ENCODE measurements at places on chromosomes 7 and 10.

DNA sequence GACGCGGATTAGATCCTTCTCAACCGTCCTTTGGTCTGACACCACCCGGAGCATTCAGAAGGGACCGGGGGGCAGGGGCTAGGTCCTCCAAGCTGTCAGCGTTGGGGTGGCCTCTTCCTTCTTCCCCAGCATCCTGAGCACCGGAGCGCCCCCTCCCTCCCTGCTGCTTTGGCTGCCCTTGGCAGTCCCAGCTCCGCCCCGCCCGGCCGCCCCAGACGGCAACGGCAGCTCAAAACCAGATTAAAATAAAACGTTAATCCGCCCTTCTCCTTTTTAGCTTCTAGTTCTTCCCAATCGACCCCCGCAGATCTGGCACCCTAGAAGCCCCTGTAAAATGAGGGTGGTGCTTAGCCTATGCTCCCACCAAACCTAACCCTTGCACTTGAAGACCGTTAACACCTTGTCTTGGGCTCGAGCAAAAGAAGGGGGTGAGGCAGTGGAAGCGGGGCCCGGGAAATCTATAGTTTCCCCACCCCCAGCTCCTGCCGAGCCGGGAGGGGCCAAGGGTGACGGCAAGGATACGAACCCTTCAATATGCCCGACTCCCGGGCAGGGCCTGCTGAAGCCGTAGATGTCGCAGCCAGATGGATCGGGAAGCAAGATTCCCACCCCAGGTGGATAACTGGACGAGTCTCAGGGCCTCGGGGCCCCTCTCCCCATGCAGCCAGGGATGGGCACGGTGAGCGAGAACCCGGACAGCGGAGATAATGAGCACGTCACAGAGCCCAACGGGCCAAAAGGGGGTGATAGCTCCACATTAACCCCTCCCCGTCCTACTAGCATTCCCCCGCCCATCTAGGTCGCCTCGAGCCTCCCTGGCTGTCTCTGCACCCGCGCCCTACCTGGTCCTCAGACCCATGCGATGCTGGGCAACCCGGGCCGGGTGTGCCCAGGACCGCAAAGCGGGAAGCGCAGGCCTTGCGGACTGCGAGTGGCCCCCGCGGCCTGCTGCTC lies 169.7 kb downstream of the NRF1 start:
- DNase-seq, result no peak

DNA sequence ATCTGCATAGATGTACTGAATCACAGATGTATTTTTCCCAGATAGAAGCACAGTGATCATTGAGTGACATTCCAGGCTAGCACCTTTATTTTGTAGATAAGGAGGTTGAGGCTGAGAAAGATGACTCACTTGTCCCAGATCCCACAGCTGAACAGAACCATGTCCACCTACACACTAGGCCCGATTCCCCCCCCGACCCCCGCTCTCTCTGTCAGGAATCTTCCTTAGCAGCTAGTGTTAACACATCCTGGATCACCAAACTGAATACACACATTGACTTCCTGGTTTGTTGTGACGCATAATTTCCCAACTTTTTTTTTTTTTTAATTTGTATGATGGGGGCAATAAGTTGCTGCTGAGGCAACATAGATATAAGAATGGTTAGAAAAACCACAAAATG lies 5.2 kb downstream of the SFMBT2 start:
- no peak for DNase-seq

- DNase-seq, result no peak
Observed at GRCh38 chr7:137032436-137032835, 164.0 kb downstream of the CHRM2 start.

DNA sequence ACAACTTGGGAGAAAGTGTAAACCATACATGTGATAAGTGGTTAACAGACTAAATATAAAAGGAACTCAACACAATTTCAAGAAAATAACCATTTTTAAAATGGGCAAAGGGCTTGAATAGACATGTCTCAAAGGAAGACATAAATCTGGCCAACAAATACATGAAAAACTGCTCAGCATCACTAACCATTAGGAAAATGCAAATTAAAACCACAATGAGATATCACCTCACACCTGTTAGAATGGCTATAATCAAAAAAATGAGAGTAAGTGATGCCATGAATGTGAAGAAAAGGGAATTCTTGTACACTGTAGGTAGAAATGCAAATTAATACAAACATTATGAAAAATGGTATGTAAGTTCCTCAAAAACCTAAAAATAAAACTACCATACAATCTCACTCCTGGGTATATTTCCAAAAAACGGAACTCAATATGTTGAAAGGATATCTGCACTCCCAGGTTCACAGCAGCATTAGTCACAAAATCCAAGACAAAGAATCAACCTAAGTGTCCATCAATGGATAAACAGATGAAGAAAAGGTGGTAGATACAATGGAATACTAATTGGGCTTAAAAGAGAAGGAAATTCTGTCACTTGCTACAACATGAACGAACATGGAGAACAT lies 5.6 kb downstream of the SNX13 start:
- no peak for DNase-seq

DNA sequence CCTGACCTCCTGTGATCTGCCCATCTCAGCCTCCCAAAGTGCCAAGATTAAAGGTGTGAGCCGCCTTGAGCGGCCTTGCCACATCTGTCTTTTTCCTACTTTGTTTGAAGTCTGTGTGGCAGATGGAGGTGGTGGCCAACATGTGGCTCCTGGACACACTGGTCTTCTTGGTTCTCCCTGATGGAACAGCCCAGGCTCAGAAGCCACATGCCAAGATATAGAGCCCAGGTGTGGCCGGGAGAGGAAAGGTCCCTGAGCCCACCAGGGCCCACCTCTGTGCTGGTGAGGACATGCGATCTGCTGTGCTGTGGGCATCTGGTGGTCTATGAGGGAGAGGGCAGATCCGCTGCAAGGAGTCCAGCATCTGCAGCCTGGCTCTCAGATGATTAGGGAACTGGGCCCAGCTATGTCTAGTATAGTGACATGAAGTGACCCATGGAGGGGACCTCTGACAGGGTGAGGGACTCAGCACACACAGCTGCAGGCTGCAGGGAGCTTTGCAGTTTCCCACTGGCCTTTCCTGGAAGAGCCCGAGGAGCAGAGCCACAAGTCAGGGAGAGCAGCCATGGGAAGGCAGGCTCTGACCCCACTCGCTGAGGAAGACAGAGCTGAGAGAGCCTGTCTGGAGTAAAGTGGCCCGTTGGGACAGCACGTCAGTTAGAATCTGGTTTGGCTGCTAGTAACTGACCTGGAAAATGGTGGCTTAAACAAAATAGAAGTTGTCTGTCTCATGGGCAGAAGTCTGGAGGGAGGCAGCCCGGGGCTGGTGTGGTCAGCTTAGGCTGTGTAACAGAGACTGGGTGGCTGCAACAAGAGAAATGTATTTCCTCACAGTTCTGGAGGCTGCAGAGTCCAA lies 25.9 kb downstream of the ADCY1 start:
- DNase-seq, result no peak

GRCh38 chr10:88651101-88651551 lies 13.1 kb upstream of the LIPF start:
- no peak for DNase-seq

- DNase-seq, result no peak
Observed at GRCh38 chr10:24793648-24794379, 70.1 kb upstream of the ARHGAP21 start.

DNA sequence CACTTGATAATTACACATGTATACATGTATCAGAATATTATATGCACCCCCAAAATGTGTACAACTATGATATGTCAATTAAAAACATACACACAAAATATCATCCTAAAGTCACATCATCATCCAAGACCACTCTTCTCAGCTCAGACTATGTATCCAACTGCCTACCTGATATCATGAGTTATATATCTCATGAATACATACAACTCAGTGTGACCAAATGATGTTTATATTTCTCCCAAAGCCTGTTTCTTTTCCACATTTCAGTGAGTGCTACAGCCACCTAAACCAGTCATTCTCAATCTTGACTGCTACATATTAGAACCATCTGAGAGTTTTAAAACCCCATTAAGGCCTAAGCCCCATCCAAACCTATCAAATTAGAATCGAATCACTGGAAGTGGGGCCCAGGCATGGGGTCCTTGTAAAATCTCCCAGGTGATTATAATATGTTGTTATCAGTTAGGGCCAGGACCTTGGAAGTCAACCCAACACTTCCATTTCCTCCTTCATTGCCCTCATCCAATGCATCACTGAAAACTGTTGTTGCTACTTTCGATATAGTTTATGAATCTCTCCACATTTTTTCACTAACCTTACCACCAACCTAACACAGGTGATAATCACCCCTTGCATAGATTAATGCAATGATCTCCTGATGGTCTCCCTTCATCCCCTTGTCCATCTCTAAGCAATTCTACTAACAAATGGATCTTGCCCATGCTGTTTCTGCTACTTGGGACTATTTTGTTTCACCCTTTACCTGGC lies 53.8 kb upstream of the ITGB8 start:
- no peak for DNase-seq

- DNase-seq, result no peak
Observed at GRCh38 chr7:1572111-1572822, 2.4 kb upstream of the PSMG3 start.

- no peak for DNase-seq
Observed at GRCh38 chr7:72403458-72404076, 8.6 kb downstream of the CALN1 start.

DNA sequence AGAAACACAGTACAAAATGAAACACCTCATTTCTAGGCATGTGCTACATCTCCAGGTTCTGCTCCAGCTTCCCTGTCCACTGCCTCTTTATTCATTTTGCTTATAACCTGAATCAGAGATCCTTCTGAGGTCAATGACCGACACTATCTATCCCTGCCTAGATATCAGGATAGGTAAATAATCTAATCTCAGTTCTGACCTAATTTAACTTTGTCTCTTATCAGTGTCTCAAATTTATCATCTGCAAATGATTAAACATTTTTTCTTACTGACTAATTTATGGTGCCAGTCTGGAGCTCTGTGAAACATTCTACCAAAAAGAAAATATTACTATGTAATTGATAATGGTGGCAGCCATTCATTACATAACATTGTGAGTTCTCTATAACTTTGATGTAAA lies 61.1 kb downstream of the SGCE start:
- no peak for DNase-seq

DNA sequence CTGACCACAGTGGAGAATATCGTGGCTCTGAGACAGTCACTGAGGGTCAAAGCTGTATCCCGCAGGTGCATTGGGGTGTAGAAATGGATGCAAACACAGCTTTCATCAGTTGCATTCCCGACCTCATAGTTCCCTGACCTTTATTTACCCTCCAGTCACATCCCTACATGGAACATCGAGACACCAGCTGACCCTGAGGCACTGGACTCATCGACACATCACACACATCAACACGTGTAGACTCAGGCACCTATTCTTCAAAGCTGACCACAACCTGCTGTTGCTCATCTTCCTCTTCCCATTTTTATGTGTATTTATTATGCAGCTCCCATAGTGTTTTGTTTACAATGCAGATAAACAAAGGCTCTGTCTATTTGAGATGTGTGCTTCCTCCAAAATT lies 396.9 kb upstream of the NRP1 start:
- DNase-seq, result no peak

- DNase-seq, result no peak
Observed at GRCh38 chr7:18693406-18693805, 197.9 kb downstream of the HDAC9 start.

DNA sequence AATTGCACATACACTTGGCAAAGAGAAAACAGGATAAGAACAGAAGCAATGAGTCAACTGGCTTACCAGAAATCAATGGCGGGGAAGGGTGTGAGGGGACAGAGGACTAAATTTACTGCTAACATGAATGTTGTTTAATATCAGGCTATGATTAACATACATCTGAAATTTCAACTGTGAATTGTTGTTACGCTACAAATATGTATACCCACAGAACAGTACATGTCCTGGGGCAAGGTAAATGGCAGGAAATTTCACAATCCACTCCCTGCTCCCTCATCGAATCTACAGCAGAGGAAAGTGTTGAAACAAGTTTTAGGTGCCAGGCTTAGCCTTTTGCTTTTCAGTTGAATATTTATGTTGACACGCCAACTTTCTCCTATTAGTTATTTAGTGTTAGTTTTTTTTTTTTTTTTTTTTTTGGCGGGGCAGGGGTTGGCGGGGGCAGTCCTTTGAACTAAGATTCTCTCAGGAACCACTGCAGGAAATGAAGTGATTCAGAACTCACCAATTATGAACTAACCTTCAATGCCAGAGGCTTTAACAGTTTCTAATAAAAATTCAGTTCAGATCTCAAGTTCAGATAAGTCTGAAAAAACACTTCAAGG lies 99.0 kb downstream of the UBE2H start:
- DNase-seq, result no peak

- no peak for DNase-seq
Observed at GRCh38 chr7:968205-969105, 6.9 kb downstream of the COX19 start.

DNA sequence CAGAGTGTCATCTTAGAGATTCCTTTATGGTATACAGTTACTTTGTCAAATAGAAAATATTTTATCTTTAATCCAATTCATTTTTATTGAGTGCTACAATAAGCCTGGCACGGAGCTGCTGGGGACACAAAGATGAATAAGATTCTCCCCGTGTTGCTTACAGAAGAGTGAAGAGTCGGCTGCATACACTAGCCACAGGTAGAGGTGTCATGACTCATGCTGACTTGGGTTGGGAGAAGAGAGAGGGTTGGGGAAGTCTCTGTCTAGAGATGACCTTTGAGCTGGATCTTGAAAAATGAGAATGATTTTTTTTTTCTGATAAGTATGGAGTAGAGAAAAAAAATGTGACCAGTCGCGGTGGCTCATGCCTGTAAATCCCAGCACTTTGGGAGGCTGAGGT lies 289.9 kb upstream of the CELF2 start:
- DNase-seq, result no peak

DNA sequence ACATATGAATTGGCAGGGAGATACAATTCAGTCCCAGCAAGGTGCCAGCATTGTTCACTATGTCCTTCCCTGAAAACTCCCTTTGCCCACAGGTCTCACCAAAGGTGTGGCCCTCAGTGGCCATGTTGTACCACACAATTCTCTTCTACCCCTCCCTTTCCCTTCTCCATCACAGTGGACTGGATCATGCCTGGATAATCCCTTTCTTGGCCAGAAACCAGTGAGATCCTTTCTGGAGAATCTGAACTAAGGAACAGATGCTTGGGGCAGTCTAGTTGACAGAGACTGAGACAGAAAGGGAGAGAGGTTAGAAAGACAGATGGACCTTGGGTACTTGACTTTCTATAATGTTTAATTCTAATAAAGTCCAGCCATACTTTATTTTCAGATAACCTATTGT lies 9.5 kb downstream of the NMT2 start:
- DNase-seq, result no peak

GRCh38 chr10:133019651-133020050 lies 68.1 kb upstream of the ADGRA1 start:
- no peak for DNase-seq

GRCh38 chr7:52959878-52960660 lies 75.4 kb upstream of the POM121L12 start:
- no peak for DNase-seq

DNA sequence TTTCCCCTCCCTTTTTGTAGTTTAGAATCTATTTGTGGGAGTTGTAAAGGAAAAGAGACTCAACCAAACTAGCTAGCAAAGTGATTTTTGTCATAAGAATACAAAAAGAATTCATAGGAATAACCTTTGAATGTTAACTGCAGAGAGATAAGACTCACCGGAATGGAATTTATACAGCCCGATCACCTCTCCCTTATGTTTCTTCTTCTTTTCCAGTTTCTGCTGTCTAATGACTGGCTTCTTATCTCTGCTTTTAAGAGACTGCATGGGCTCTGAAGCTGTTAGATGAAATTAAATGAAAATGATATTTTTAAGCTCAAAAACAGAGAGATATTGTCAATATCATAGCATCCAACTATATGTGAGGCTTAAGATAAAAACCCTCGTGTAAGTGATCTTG lies 1095.9 kb downstream of the REEP3 start:
- no peak for DNase-seq

GRCh38 chr10:103692436-103692951 lies 162.9 kb downstream of the SH3PXD2A start:
- no peak for DNase-seq

Data from esophagus squamous epithelium (tissue), 5 donors.